CD8-positive, alpha-beta memory T cell (primary cell): ENCODE measurements at places on chromosomes 3 and 15. TPM values are rescaled to one million over a fixed set of nuclear protein-coding genes. Genes with fewer than 3 reads are reported as not detected.

EPHA6 gene
- polyA plus RNA-seq, result not detected

PLA2G4D gene
- polyA plus RNA-seq, result not detected

CFAP161 gene
- not detected for polyA plus RNA-seq

FETUB gene
- not detected for polyA plus RNA-seq

ADAMTS7 gene
- polyA plus RNA-seq, result not detected

EPHB3 gene
- 0.31 TPM for polyA plus RNA-seq

PRSS50 gene
- polyA plus RNA-seq, result 0.13 TPM

GOLGA8G gene
- polyA plus RNA-seq, result not detected

DNA sequence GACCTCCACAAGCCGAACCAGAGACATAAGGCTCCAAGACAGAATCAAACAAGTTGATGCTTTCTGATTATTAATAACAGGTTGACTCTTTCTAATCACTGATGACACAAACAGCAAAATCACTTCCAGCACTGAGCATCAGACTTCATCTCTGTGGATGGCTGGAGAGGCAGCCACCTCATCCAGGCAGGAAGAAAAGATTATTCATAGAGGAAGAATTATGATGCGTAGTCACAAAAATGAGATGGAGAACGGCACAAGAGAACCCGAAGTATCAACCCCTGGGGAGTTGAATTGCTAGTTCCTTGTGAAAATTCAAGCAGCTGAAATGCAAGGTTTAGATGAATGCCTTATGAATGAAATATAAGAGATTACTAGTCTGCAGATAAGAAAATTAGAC, 49.9 kb upstream of the LMCD1 start:
- H3K4me1 ChIP-seq, result no peaks in the 10 kb centered on the region
- DNase-seq, result no peak
- no peaks in the 10 kb centered on the region for H3K36me3 ChIP-seq
- H3K4me3 ChIP-seq, result no peak overlapping the region

- no peaks in the 10 kb centered on the region for H3K27me3 ChIP-seq
- no peaks in the 10 kb centered on the region for H3K36me3 ChIP-seq
- H3K27ac ChIP-seq, result no peak overlapping the region
- no peaks in the 10 kb centered on the region for H3K4me1 ChIP-seq
- DNase-seq, result no peak
Observed at GRCh38 chr3:99485286-99485685, 153.1 kb upstream of the COL8A1 start.

GRCh38 chr3:15646851-15647511, 45.4 kb downstream of the BTD start:
- no peaks in the 10 kb centered on the region for H3K36me3 ChIP-seq
- no peak overlapping the region for H3K27ac ChIP-seq
- no peak for DNase-seq
- H3K4me3 ChIP-seq, result no peak overlapping the region

DNA sequence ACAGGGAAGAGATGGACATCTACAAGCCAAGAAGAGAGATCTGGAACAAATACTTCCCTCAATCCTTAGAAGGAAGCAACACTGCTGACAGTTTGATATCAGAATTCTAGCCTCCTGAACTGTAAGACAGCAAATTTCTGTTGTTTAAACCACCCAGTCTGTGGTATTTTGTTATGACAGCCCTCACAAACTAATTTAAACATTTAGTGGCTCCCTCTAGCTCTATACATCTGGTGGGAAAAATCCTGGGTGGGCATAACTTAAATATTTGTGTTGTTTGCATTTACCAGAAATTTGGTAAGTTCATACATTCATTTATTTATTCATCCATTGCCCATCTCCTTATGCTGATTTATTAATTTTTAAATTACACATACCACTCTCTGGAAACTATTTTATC, 62.5 kb upstream of the GSK3B start:
- H3K36me3 ChIP-seq, result no peaks in the 10 kb centered on the region
- no peak overlapping the region for H3K4me3 ChIP-seq
- no peak overlapping the region for H3K27ac ChIP-seq
- H3K27me3 ChIP-seq, result no peaks in the 10 kb centered on the region

GRCh38 chr3:5343459-5343858, 156.0 kb downstream of the EDEM1 start:
- H3K27me3 ChIP-seq, result no peaks in the 10 kb centered on the region
- no peak overlapping the region for H3K4me3 ChIP-seq
- no peaks in the 10 kb centered on the region for H3K4me1 ChIP-seq
- no peak for DNase-seq

DNA sequence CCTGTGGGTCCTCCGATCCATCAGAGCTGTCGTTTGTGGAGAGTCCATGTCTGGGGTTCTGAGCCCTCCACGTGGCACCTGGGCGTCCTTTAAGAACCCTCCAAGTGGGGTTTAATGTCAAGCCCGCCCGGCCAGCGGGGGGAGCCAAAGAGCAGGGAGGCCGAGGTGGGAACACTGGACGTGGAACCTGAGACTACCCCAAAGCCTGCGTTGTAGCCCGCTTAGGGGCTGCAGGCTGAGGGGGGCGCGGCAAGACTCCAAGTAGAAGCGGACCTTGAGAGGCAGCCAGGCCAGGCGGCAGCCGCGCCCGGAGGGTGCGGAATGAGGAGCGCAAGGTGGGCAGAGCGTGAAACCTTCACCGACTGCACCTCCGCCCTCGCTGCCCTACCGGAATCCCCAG, 126.2 kb upstream of the ATP10A start:
- H3K27me3 ChIP-seq, result no peaks in the 10 kb centered on the region
- DNase-seq, result no peak
- H3K27ac ChIP-seq, result no peak overlapping the region
- no peaks in the 10 kb centered on the region for H3K36me3 ChIP-seq

DNA sequence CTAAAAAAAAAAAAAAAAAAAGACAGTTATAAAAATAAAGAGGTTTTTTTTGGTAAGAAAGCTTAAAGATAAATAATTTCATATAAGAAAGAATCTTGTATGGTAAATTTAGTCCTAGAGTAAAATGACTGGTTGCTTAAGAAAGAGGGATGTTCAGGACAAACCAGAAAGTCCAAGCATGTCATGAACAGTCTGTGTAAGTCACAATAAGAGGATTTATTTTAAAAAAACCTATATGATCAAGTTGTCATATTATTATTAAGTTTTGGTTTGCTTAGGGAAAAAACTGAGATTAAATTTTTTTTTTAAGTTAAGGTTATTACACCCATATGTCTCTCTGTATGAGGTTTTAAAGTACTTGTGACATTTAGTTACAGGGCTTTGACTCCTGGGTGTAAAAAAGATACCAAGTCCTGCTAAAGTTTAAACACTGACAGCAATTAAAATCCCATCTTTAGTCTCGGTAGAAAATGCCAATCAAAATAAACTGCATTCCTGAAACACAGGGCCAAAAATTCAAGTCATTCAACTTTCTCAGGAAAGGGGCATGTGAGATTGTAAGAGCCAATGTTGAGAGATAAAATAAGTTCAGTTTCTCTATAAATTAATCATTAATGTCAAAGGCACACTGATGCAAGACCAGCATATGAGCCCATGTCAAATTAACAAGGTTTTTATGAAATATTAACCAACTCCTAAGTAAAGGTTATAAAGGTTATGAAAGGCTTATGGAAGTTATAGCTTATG, 8.5 kb upstream of the BDH1 start:
- H3K27me3 ChIP-seq, result no peaks in the 10 kb centered on the region
- H3K4me1 ChIP-seq, result no peaks in the 10 kb centered on the region
- DNase-seq, result no peak
- no peaks in the 10 kb centered on the region for H3K36me3 ChIP-seq
- no peak overlapping the region for H3K4me3 ChIP-seq

DNA sequence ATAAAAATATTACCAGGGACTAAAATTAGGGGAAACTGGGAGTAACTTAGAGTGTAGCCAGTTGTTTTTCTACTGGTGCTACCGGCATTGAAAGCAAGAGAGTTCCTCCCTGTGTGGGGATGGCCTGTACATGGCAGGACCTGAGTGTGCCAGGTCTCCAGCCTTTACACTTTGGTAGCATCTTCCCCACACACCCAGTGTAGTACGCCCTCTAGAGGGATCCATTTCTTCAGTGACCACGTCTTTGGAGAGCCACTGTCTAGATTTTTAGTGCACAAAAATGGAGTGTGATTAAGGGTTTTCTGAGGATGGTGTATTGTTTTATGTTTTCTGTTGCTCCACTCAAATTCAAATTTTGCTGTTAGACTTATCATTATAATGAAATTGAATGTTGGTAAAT, 507.0 kb upstream of the TPRG1 start:
- no peak overlapping the region for H3K27ac ChIP-seq
- no peak for DNase-seq
- H3K36me3 ChIP-seq, result no peaks in the 10 kb centered on the region
- no peaks in the 10 kb centered on the region for H3K27me3 ChIP-seq

DNA sequence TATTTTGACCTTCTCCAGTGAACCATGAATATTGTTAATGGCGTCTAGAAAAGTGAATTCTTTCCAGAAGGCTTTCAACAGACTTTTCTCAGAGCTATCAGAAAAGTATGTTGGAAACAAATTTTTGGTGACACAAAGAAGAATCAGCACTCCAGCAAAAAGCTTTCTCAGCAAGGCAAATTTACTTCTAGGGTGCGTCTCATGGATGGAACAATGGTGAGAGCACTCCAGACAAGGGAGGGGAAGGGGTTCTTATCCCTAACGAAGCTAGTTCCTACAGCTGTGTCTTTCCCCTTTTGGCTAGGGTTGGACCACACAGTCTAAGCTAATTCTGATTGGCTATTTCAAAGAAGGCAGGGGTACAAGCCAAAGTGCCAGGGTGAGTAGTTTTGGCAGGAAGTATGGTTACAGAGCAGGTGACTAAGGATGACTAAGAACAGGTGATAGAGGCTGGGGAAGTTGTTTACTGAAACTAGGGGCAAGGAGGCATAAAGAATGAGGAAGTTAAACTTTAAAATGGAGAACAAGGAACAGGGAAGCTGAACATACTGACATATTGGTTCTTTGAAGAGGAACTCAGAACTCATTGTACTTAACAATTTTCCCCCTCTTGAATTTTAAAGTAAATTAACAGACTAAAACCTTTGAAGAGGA, 959.8 kb downstream of the NAALADL2 start:
- no peak overlapping the region for H3K27ac ChIP-seq
- no peaks in the 10 kb centered on the region for H3K27me3 ChIP-seq
- H3K4me3 ChIP-seq, result no peak overlapping the region
- no peak for DNase-seq
- H3K4me1 ChIP-seq, result no peaks in the 10 kb centered on the region

- H3K4me3 ChIP-seq, result no peak overlapping the region
- H3K4me1 ChIP-seq, result no peaks in the 10 kb centered on the region
- no peaks in the 10 kb centered on the region for H3K27me3 ChIP-seq
- DNase-seq, result no peak
- H3K27ac ChIP-seq, result no peak overlapping the region
- H3K36me3 ChIP-seq, result no peaks in the 10 kb centered on the region
Observed at GRCh38 chr3:100696161-100696560, 13.1 kb upstream of the TFG start.

DNA sequence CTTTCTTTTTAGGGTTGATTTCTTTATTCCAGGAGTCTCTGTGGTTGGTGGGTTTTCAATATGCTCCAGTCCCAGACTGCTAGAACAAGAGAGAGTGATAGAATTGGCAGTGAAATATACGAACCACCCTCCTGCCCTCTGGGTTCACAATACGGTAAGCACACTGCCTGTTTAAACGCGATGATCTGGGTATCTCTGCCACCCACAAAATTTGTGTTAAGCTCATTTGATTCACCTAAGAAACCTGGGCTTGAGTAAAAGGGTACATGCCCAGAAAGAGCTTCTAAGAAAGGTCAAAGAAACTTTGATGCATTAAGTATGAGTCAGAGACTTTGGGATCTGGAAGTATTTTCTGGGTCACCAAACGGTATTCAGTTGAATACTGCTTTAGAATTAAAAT, 29.8 kb downstream of the OXNAD1 start:
- no peak overlapping the region for H3K27ac ChIP-seq
- DNase-seq, result no peak
- H3K4me3 ChIP-seq, result peak overlapping the region; percentile 14
- peaks cover 93% of the 10 kb centered on the region for H3K4me1 ChIP-seq

DNA sequence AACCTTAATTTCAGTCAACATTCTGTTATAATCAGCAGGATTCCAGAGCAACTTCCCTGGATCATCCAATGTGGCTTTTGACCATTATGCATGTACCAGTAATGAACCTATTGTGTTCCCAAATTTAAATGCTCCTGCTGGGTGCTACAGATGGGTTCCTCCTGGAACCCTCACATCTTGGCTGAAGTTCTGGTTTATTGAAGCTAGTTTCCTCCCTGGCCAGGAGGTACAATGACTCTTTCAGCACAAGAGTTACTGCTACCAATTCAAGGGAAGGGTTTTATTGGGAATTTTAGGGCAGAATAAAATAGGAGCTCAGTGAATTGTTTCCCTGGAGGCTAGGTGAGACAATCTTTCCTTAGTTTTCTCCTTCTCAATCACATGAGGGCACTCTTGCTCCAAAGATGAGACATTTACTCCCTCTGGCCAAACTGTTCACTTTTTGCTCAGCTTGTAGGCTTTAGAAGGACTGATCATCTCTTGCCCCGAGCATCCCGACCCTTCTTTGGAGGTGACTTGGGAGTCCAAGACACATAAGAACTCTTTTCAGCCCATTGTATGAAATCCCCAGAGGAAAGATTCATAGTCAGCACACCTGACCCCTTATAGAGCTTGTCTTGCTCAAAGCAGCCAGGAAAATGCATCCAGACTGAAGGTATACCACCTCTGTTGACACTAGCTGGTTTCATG, 8.8 kb upstream of the NPHP3 start:
- H3K4me1 ChIP-seq, result no peaks in the 10 kb centered on the region
- peaks cover 7% of the 10 kb centered on the region for H3K27me3 ChIP-seq
- no peak overlapping the region for H3K27ac ChIP-seq

DNA sequence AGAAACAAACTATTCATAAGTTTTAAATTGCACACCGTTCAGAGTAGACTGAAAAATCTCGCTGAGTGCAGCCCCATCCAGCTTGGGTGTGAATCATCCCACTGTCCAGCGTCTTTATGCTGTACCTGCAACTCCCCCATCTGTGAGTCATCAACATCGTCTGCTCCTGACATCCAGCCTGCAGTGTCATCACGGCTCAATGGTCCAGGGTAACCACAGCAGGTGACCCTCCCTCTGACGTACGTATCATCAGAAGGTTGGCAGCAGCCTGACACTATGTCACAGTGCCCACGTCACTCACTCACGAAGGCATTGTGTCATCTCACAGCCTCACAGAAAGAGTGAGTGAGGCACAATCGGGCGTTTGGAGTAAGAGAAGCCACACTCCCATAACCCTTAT, 65.2 kb downstream of the TPRA1 start:
- no peak for DNase-seq
- H3K4me1 ChIP-seq, result no peaks in the 10 kb centered on the region
- no peak overlapping the region for H3K4me3 ChIP-seq
- H3K36me3 ChIP-seq, result no peaks in the 10 kb centered on the region

GRCh38 chr15:49857496-49858475, 236.9 kb downstream of the DTWD1 start:
- H3K27me3 ChIP-seq, result no peaks in the 10 kb centered on the region
- no peak overlapping the region for H3K27ac ChIP-seq
- H3K36me3 ChIP-seq, result no peaks in the 10 kb centered on the region
- no peak for DNase-seq
- no peaks in the 10 kb centered on the region for H3K4me1 ChIP-seq
